Bronchial epithelial cell (primary cell): ENCODE measurements at places on chromosomes 2 and 18.

- DNase-seq = no peak
These were observed at the start of gene CXCR4 for GRCh38 chr2:136117909-136118818. CXCR4 (minus strand) TSS chr2:136118149; CDS start chr2:136118060, 89 bp downstream.

DNA sequence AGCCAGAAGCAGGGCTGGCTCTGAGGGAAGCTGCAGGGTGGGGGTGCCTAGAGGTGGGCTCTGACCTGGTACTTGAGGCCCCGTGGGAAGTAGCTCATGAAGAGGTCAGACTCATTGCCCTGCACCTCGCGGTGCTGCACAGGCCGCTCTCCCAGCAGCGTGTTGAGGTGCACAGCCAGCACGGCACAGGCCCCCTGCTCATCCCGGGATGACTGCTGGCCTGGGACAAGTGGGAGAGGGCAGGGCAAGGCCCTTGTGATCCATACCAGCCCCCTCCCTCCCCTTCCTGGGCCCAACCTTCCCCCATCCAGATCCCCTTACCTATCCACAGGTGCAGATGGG is 8.7 kb downstream of the CAPG start:
- DNase-seq = no peak

DNA sequence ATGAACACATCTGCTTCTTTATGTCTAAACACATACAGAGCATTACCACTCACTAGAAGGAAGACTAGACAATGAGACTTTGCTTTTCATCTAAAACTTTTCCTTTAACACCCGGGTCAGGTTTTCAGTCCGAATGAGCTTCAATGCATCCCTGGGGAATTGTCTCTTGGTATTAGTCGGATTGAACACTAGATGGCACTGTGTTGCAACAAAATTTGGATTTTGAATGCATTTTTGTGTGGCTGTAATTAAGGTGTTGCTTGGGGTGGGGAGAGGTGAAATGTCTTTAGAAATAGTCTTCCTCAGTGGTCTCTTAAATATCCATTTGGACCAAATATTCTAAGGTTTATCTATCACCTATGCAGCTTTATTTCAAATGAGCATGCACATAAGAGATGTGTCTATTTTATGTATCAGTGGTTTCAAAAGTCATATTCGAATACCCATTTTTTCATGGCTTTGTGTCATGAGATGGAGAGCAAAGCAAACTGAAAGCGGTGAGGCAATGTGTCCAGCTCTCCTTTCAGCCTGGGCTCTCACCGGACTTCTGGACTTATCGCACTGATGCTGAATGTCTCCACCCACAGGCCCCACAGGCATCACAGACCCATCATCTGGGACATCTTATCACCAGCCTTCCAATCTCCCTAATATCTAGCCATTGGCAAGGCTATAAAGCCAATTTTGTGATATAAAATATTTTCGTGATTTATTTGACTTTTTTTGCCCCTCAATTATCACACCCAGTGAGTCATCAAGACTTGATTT is 510.3 kb downstream of the RNF144A start:
- DNase-seq = peak; percentile 51

DNA sequence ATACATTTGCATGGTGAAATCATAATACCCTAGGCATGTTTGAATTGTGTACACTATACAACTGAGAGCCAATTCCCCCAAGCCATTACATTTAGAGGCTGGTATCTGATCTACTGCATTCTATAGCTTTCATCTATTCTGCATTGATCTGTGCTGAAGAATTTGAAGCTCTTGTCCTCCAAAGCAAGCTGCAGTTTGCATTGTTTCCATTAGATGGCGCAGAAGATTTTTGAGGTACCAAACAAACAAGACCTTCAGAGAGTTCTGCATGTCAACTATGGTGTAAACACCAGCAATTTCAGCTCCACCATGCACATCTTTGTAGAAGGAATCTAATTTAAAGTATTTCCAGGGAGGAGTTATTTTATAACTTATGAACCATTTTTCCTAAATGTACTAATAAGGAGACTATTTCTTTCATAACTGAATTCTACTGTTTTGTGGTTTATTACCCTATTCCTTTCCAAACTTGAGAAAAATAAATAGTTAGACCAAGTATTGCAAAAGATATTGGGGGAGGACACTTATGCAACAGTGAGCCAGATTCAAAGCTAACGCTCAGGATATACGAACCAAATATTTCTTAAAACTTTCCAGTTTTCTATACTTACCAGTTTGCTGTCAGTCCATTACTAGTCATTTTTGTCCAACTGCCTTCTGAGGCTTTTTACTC is 761.8 kb upstream of the ACVR2A start:
- DNase-seq = peak; percentile 78

- DNase-seq = no peak
These were observed 13.7 kb downstream of the MYCN start for GRCh38 chr2:15953891-15954680.

GRCh38 chr2:234546770-234547169 is 49.9 kb upstream of the ARL4C start:
- DNase-seq = no peak

- no peak for DNase-seq
These were observed 85.2 kb upstream of the SESTD1 start for GRCh38 chr2:179349670-179350303.
